ENCODE measurements at places on chromosomes 2 and 18.

GRCh38 chr2:126839796-126840195, 58.9 kb upstream of the TEX51 start:
- no peak for DNase-seq

DNA sequence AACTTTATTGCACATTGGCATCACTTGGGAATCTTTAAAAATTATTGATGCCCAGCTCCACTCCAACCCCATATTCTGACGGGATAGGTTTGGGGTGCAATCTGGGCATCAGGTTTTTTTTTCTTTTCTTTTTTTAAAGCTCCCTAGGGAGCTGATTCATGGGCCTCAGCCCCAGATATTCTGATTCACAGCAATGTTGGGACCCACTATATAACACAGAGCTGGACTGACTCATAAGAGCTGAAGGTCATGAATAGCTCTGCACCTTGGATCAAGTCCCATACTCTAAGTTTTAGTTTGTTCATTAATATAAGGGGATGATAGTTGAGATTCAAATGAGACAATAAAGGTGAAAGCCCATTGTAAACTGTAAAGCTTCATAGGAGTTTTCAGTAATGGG, 191.1 kb upstream of the REV1 start:
- DNase-seq = no peak

- DNase-seq = no peak
These were observed 115.4 kb upstream of the CCDC195 start for GRCh38 chr2:224831530-224831929.

DNA sequence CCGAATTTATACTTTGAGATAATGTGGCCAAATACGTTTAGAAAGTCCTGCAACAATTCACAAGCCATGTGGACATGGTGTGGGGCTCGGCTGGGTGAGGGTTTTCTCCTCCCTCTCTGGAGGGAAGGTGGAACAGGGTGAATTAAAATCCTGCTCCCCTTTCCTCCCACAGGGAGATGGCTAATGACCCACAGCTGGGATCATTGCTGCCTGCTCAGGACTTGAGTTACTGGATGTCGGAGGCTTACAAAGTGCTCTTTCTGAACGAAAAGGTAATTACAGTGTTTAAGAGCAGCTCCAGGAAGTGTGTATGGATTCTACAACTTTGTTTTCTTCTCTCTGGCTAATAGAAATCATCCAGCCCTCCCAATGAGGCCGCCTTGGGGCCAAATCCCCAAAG, 97.9 kb upstream of the ALKAL2 start:
- no peak for DNase-seq

DNA sequence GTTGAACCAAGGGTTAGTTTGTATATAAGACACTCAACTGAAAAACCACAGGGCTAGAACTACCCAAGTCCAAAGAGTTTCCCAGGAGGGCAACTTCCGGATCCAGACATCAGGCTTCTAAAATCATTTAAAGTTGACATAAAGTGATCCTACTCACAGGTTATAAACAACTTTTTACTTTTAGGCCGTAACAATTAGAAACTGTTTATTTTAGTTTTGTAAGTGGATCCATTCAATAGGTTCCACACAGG, 454.6 kb downstream of the MEIS1 start:
- no peak for DNase-seq

DNA sequence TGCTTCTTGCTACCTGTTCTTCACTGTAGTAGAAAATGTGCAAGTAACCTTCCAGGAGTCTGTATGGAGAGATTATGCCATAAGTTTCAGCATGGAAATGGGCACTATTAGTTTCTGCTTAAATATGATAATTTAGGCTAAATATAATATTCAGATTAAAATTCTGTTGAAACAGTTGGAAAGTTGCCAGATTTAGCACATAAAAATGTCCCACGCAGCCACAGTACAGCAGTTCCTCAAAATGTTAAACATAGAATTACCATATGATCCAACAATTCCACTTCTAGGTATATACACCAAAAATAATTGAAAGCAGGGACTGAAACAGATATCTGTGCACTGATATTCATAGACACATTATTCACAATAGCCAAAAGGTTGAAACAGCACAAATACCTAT, 121.2 kb downstream of the NRP2 start:
- DNase-seq = no peak

GRCh38 chr2:40283111-40283909, 168.6 kb downstream of the SLC8A1 start:
- DNase-seq = no peak

DNA sequence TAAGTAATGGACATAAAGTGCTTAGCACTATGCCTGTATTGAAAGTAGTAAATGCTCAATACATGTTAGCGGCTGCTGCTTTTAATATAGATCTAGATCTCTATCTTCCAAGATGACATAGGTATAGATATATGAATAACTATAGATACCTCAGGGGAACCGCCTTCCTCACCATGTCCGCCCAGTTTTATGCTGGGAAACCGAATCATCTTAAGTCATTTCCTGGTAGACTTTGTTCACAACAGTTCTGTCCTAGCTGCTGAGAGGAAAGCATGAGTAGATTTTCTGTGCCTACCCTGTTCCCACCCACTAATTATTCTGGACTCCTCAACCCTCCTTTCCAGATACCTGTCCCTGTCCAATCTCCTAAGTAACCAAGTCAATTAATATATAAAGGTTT, 21.6 kb upstream of the ITM2C start:
- no peak for DNase-seq

DNA sequence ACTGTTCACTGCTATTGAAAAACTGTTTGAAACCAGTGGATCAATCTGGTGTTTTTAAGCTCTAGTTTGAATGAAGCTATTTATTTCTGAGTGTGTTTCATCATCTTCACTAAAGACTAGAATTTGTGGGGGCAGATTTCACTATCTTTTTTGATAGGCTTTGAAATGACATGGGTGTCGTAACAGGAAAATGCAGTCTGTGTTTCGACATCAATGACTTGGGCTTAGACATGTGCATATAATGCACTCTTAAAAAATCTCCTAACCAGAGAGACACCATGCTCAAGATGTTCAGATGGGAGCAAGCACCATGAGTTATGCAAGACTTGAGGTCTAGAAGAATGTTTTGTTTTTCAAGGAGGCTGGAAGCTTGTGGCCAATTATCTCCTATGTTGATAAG, 221.6 kb downstream of the GPD2 start:
- DNase-seq = no peak

- no peak for DNase-seq
These were observed 49.2 kb downstream of the RELCH start for GRCh38 chr18:62236252-62236651.

DNA sequence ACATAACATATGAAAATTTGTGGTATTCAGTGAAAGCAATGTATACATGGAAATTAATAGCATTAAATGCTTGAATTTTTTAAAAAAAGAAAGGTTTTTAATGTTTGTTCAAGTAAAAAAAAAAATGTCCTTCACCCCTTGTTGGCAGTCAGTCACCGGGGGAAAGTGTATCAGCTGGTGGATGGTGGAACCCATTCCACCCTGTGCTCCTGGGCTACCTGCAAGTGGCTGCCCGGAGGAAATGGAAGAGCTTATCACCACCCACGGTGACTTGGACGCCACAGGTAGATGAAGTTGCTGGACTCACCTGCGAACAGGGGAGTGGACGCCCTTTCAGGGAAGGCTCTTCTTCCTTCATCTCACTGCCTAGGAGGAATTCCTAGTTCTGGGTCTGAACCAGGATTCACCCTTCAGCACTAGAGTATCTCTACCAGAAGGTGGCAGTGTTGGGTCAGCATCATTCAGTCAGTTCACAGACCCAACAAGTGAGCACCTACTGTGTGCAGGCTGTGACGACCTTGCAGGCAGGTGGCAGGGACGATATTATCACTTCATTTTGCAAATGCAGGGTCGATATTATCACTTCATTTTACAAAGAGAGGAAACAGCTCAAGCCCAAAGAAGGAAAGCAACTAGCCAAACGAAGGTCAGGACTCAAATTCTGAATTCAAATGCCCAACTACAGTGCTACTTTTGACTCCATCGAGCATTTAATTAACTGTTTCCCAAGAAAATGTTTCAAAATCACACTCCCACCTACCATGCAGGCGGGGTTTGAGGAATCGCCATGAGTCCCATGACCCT, 35.8 kb downstream of the CIB4 start:
- DNase-seq = peak; percentile 6

GRCh38 chr18:55997151-55997561, 409.2 kb upstream of the TCF4 start:
- DNase-seq = no peak

GRCh38 chr2:207238831-207239701, 73.3 kb upstream of the KLF7 start:
- no peak for DNase-seq

DNA sequence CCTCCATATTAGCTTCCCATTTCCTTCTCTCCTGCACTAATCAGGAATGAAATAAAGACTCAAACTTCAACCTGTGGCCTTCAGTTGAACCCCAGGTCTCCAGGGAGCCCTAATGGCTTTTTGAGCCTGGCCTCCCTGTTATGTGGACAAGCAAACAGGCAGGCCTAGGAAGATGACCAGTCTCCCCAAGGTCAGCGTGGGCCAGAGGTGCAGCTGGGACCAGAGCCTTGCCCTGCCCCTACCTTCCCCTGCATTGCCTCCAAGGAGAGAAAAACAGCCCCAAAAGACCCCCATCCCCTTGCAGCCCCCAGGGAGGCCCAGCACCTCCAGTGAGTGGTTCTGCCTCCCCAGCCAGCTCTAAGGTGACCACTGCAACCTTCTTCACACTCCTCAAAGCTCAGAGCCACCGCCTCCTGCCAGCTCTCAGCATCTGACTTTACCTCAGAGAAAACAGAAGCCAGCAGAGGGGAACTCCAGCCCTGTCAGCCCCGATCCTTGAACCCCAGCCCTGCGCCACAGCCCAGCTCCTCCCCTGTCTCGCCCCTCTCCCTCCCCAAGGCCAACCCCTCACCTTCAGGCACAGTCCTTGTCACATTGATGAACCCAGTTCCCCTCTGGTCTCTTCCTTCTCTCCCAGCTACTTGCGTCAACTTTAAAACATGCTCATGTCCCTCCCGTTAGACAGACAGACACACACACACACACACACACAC, 59.5 kb upstream of the ID2 start:
- DNase-seq = no peak

All from activated CD4-positive, alpha-beta T cell treated with anti-CD3 and anti-CD28 coated beads for 24 hours (primary cell).